Natural killer cell treated with Interleukin-12 subunit alpha and Interleukin-12 subunit beta and Interleukin-15 and Interleukin-18, amount 100 ng/mL, for 72 hours (primary cell): ENCODE measurements at places on chromosomes 5 and 9.

DNA sequence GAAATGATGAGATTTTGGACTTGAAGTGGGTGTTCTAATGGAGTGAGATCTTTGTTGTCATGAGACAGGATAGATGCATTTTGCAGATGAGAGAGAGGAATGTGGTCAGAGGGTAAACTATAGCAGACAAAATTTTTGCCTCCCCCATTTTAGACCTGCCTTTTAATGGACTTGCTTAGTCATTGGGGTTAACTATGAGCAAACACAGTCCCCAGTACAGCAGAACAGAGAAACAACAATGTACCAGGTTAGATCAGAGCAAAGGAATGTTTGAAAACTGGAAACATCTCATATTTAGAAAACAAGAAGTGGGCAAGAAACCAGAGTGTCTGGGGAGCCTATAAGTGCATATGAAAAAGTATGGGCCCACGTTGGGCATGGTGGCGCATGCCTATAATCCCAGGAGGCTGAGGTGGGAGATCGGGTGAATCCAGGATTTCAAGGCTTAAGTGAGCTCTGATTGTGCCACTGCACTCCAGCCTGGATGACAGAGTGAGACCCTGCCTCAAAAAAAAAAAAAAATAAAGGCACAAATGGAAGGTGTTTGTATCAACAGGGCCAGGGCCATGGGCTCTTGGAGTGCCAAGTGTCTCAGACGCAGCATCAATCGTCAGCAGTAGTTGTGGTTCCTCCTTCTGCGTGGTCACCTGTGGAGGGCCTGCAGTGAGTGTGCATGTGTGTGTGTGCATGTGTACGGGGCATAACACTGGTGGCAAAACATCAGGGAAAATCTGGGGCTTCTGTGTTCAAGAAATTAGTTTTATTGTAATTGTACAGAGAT, 214.4 kb upstream of the S1PR3 start:
- no peak for DNase-seq
- H3K4me1 ChIP-seq = peaks cover 10% of the 10 kb centered on the region
- no peak overlapping the region for H3K27ac ChIP-seq
- H3K36me3 ChIP-seq = no peaks in the 10 kb centered on the region
- H3K27me3 ChIP-seq = peaks cover 10% of the 10 kb centered on the region

DNA sequence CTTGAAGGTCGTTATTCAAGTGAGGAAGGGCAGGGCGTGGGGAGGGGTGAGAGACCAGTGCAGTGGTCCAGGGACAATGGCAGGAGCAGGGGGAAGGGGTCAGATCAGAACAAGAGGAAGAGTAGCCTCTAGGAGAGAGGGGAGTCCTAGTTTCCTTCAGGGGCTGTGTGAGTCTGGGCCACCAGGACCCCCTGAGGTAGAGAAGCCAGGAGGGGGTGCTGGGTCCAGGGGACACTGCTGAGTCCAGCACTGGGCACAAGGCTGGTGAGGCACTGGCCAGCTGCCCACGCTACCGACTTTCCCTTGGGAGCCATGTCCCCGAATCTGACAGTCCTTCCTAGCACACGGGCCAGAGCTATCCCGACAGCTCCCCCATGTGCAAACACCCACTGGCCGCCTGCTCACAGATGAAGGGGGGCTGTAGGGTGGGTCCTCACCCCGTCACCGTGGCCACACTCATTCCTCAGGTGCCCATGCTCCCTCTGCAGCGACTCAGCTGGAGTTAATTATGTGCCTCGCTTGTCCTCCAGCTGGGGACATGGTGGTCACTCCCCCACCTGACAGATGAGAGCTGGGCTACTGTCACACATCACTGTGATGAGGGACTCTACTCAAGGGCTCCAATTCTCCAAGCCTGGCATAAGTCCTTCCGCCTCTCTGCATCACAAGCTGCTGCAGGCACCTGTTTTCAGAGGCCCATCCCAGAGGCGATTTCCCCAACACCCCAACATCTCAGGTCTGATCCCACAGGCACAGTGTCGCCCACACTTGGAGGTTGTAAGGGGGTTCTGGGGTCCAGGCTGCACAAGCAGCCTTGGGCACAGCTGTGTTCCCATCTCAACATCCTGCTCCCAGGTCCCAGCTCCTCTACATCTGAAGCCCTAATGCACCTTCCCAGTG, 115.1 kb downstream of the GABBR2 start:
- no peaks in the 10 kb centered on the region for H3K4me1 ChIP-seq
- DNase-seq = no peak
- H3K36me3 ChIP-seq = no peaks in the 10 kb centered on the region
- peaks cover 10% of the 10 kb centered on the region for H3K27me3 ChIP-seq
- H3K4me3 ChIP-seq = no peak overlapping the region
- no peak overlapping the region for H3K27ac ChIP-seq

GRCh38 chr5:9545992-9546851, at the start of gene SEMA5A:
Gene SEMA5A (minus strand): TSS chr5:9546075. CDS start chr5:9379946, 166,129 bp downstream.
- H3K36me3 ChIP-seq = peaks cover 4% of the 10 kb centered on the region
- no peak for DNase-seq
- H3K27me3 ChIP-seq = peaks cover 13% of the 10 kb centered on the region
- H3K27ac ChIP-seq = no peak within 1 kb of the TSS

GRCh38 chr9:72454871-72455491, 66.4 kb upstream of the TMC1 start:
- DNase-seq = no peak
- H3K4me3 ChIP-seq = no peak overlapping the region
- peaks cover 8% of the 10 kb centered on the region for H3K27me3 ChIP-seq
- no peaks in the 10 kb centered on the region for H3K36me3 ChIP-seq
- H3K4me1 ChIP-seq = no peaks in the 10 kb centered on the region
- no peak overlapping the region for H3K27ac ChIP-seq

DNA sequence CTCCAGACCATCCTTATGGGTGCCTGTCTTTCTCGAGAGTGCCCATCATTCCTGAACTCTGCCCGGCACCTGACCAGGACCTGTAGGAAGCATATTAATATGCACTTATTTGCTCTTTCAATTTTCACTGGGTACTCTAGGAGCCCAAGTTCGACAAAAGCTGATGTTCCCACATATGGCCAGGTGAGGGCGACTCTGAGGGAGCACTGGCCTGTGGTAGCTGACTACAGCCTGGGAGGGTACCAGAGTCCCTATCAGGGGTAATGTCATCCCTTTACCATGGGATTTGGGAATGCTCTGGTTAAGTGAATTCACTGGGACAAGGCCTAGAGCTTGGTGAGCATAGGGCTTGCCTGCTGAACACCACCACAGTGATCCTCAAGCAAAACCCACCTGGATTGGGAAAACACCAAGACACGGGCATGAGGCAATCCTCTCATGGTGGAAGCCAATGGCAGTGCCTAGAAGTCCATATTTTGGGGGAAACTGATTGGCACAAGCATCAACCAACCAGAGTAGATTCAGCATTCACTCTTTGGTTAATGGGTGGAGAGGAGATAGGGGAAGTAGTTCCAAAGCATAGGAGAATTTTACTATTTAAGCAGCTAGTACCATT, 112.2 kb downstream of the MTX3 start:
- no peak overlapping the region for H3K27ac ChIP-seq
- H3K4me3 ChIP-seq = no peak overlapping the region
- H3K36me3 ChIP-seq = no peaks in the 10 kb centered on the region
- H3K27me3 ChIP-seq = peaks cover 18% of the 10 kb centered on the region
- no peaks in the 10 kb centered on the region for H3K4me1 ChIP-seq
- no peak for DNase-seq

DNA sequence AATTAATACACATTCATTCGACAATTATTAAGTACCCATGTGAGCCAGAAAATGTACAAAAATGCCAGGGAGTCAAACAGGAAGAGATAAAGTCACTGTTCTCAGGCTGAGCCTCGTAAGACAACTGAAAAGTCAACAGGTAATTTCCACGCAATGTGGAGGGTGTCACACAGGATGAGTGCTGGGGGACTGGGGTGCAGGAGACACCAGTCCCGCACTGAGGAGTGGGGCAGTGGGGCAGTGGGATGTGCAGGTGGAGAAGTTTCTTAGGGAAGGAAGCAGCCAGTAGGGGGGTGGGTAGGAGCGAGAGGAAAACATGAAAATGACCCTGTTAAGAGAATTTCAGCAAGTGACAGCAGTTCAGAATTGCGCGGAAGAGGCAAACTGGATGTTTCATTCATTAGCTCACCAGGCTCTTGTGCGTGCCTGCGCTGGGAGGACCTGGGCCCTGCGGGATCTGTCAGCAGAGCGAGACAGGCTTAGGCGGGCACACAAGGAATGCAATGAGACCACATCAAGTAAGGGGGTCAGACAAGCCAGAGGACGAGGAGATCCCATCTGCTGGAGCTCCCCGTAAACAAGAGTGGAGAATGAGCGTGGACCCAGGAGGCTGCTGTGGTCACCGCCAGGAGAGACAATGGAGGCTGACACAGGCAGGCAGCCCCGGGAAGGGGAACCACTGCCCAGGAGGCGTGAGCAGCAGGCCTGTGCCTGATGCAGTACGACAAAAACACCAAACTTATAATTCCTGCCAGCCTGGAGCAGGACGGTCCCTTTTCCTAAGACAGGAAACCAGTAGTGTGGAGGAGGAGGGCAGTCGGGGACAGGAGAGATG, 21.0 kb downstream of the CAMSAP1 start:
- H3K27me3 ChIP-seq = no peaks in the 10 kb centered on the region
- H3K36me3 ChIP-seq = no peaks in the 10 kb centered on the region
- H3K4me1 ChIP-seq = peaks cover 41% of the 10 kb centered on the region
- DNase-seq = no peak

DNA sequence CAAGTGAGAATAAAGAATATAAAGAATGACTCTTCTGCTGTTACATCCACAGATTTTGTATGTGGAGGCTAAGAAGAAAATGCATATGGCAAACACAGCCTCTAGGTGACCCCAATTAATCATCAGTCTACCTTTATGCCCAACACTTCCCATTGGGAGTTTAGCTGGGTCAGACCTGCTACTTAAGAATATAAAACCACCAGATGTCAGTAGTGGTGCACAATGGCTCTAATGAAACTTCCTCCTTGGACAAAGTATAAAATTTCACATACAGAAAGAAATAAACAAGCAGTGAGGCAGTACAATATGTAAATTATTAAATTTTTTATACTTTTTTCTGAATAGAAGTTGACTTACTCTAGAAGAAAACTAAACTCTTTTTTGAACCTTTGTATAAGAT, 539.9 kb downstream of the BRINP1 start:
- H3K4me3 ChIP-seq = no peak overlapping the region
- no peaks in the 10 kb centered on the region for H3K27me3 ChIP-seq
- no peak overlapping the region for H3K27ac ChIP-seq
- no peak for DNase-seq
- no peaks in the 10 kb centered on the region for H3K4me1 ChIP-seq

DNA sequence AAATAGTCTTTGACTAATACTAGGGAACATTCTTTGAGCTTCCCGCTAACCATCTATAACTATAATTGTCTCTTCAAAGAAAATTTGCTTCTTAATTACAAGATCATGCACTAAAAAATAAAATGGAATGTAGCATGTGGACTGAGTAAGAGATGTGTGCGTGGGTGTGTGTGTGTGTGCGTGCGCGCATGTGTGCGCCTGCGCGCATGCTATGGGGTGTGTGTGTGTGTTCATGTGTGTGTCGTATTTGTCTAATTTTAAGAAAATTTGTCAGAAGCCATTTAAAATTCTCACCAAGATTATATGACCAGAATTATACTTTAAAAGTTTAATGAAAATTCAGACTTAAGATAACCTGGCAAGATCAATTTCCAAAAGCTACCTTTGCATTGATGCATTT, 593.0 kb downstream of the ACTL7B start:
- no peak overlapping the region for H3K27ac ChIP-seq
- H3K36me3 ChIP-seq = no peaks in the 10 kb centered on the region
- no peaks in the 10 kb centered on the region for H3K27me3 ChIP-seq
- no peaks in the 10 kb centered on the region for H3K4me1 ChIP-seq
- DNase-seq = no peak

DNA sequence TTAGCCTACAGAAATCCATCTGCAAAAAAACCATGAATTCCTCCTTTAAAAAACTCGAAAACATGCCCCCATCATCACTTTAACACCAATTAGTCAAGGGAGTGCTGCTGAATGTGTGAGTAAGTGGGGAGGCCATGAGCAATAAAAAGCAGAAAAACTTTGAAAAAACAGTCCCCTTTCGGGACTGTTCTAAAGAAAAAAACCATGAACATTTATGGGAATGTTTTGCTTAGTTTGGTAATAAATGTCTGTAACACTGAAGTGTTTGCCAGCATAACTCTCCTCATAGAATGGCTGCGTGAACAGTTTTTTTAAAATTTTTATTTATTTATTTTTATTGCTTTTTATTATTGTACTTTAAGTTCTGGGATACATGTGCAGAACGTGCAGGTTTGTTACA, 99.4 kb upstream of the TARS1 start:
- H3K4me3 ChIP-seq = no peak overlapping the region
- no peaks in the 10 kb centered on the region for H3K27me3 ChIP-seq
- no peaks in the 10 kb centered on the region for H3K4me1 ChIP-seq

DNA sequence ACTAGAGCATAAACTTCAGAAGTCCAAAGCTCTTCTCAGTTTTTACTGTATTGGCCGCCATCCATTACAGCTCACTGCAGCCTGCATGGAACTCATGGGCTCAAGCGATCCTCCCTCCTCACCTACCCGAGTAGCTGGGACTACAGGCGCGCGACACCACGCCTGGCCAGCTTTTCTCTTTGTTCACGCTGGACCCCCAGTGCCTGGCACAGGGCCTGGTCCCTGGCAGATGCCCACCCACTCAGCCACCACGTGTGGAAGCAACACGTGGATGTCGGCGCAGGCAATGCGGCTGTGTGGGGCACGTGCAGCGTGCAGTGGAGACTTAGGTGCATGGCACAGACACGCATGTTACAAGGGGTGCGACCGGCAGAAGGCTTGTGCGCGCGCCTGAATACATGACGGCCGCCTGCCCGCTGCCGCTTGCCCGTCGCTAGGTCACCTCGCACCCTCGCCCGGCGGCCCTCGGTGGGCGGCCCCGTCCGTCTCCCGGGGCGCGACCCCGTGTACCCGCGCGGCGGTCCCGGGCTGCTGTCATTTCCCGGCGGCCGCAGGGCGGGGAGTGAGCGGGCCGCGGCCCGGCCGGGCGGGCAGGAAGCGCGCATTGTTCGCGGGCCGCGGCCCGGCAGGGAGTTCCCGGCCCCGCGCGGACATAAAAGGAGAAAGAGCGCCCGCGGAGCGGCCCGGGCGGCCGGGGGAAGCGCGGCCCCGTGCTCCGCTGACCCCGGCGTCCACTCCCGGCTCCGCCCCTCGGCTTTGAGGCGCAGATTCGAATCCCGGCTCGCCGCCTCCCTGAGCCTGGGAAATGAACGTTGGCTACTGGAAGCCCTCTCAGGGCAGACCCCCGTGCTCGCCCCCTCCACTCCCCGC, 24.1 kb upstream of the PTGS1 start:
- H3K36me3 ChIP-seq = no peaks in the 10 kb centered on the region
- H3K27ac ChIP-seq = no peak overlapping the region
- DNase-seq = no peak
- H3K4me1 ChIP-seq = peaks cover 11% of the 10 kb centered on the region
- H3K4me3 ChIP-seq = peak overlapping the region; percentile 66
- H3K27me3 ChIP-seq = peaks cover 29% of the 10 kb centered on the region

GRCh38 chr5:2750758-2751464, 566 bp downstream of the IRX2 start:
- H3K36me3 ChIP-seq = peaks cover 5% of the 10 kb centered on the region
- H3K27ac ChIP-seq = no peak overlapping the region
- H3K4me3 ChIP-seq = no peak overlapping the region

- no peaks in the 10 kb centered on the region for H3K4me1 ChIP-seq
- no peak overlapping the region for H3K27ac ChIP-seq
Observed at GRCh38 chr5:73867345-73868335, 241.6 kb downstream of the ARHGEF28 start.
